ENCODE measurements at places on chromosomes 11 and 22.

DNA sequence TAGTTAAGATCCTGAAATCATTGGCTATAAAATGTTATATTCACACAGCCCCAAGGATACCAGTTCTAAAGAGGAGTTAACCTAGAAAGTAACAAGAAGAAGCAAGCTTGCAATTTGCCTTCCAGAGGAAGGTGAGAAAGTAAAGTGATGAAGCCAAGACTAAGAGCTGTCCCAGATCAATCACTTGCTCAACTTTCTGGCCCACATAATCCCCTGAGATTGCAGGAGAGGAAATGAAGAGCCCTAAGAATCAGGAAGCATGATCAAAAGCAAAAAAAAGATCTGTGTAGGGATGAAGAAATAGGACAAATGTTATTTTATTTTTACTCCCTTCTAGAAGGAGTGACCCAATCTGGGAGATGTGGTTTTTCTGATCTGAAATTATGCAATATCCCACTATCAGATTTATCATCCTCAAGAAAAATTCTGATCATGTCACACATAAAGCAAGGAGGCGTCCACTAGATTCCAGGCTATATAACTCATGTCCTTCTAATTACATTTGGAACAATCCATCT lies 180.3 kb upstream of the GUCY1A2 start:
- DNase-seq: no peak

DNA sequence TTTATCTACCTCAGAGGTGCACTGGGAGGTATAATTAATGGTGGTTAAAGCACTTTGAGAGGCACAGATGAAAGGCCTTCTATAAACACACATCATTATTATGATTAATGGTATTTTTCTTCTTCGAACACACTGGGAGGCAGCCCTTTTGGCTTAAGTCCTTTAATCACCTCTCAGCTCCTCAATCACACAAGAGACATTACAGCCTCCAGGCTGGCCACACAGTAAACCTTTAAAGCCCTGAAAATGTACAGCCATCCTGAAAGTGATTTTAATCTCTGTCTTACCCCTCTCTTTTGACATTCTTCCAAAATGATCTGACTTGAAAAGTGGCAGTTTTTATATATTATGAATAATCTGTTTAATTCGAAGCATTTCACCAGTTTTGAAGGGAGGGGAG lies 54.3 kb upstream of the VSTM5 start:
- no peak for DNase-seq

DNA sequence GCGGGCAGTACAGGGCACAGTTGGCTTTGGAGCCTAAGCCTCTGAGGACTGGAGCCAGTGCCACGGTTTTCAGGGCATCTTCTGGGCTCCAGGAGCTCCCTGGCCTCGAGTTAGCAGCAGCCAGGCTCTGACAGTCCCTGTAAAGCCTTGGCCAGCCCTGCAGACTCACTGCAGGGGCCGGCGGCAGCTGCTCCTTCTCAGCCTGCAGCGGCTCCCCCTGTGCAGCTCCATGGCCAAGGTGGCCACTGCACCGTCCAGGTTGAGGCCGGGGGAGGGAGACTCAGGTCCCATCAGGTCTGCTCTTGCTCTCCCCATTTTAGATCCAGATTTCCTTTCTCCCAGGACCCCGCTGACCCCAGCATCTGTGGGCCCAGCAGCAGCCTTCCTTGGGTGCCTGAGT lies 1461.1 kb downstream of the BRD1 start:
- DNase-seq: peak; percentile 17

- DNase-seq: no peak
Measured at GRCh38 chr11:116123739-116124138, 619.5 kb upstream of the CADM1 start.

- no peak for DNase-seq
Measured at GRCh38 chr11:33067294-33067693, 27.9 kb downstream of the TCP11L1 start.

DNA sequence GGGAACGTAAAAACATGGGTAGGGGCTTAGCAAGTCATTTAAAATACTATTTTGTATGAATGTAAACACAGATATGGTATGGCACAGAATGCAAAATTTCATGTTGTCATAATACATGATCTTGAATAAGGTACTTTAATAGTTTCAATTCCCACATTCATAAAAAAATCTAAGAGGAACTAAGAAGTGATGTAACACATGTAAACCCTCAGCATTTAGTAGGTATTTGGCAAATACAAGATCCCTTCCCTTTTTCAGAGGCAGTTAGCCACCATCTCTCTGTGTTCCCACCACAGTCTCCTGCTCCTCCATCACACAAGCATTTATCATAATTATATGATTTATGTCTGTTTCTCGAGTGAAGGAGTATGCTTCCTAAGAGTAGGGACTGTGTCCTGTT lies 251.8 kb downstream of the TENM4 start:
- DNase-seq: no peak

GRCh38 chr11:85828640-85828978 lies 17.7 kb upstream of the SYTL2 start:
- no peak for DNase-seq

- no peak for DNase-seq
Measured at GRCh38 chr22:42280140-42280539, 9.7 kb upstream of the TCF20 start.

GRCh38 chr11:115578275-115578674 lies 74.1 kb upstream of the CADM1 start:
- no peak for DNase-seq

DNA sequence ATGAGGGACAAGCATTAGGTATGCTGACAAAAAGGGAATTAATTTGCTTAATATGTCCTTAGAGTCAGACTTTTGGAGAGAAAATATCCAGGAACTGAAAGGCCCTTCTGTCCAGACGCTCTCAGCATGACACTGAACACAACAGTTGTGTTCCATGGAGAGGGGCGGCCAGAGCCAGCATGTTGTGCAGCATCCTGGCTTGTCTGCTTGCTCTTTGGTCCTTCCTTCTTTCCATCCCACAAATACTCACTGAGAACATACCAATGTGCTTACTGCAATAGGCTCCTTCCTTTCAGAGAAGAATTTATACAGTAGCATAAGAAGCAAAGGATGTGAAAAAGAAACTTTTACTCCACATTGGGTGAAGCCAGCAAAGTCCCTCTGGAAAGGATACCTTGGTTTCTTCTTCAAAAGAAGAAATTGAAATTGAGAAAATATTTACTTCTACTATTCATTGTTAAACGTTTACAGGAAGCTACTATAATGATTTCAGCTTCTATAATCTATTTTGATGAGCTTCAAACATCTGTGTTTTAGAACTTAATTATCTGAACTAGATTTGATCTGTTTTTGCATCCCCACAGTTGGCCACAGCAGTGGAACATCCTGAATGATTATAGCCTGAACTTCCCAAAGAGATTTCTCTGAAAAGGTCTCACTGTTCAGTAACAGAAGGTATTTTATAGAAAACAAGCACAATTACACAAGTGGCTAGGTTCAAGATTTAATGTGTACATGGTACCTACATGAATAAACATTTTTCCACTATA lies 304.1 kb upstream of the PITPNB start:
- peak; percentile 33 for DNase-seq

- DNase-seq: peak; percentile 88
Measured at GRCh38 chr22:29344137-29344536, 28.6 kb upstream of the RASL10A start.

- DNase-seq: no peak
Measured at GRCh38 chr11:127616158-127616557, 615.6 kb upstream of the KIRREL3 start.

GRCh38 chr11:33829430-33830141 lies 55.3 kb upstream of the FBXO3 start:
- DNase-seq: peak; percentile 67

DNA sequence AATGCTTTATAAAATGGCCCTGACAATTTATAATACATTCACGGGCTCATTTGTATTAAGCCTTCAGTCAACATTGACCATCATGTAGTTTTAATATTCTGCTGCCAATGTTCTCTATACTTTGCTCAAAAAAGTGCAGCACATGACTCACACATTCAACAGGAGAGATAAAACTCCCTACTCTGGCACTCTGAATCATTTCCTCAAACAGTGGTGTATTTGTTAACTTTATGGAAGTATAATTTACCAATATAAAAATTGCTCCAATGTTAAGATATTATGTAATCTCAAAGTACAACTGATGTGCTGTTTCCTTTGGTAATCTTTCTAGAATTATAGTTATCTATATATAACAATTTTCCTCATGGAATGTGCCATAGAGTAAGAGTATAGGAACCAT lies 39.9 kb downstream of the MAML2 start:
- DNase-seq: no peak

- no peak for DNase-seq
Measured at GRCh38 chr22:50363166-50363802, 20.2 kb downstream of the PPP6R2 start.

GRCh38 chr11:128961645-128962044 lies 19.0 kb upstream of the TP53AIP1 start:
- DNase-seq: no peak

DNA sequence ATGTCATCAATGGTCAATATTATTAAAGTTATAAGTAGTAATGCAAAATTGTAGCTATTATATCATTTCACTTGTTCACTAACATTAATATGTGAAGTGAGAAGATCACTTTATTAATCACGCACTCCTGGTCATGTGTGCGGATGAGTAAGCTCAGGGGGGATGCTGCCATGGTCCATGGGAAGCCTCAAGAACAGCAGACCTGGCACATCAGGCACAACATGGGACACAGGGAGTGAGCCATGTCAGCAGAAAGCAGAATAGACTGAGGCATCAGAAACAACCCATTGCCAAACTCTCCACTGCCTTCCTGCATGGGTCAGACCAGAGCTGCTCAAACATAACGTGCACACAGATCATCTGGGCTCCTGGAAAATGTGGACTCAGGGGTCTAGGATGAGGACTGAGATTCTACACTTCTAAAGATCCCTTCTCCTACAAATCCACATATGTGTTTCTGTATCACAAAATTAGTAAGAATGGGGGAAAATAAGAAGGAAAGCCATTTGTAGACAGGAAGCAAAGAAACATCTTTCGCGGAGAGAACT lies 63.8 kb upstream of the VPREB1 start:
- DNase-seq: no peak

GRCh38 chr11:131168839-131169713 lies 201.3 kb upstream of the NTM start:
- DNase-seq: no peak

- DNase-seq: no peak
Measured at GRCh38 chr11:128879817-128880216, 11.3 kb upstream of the KCNJ5 start.

GRCh38 chr22:40504285-40505249 lies 132.0 kb downstream of the MRTFA start:
- DNase-seq: no peak

GRCh38 chr11:73347067-73347466 lies 29.1 kb upstream of the RELT start:
- DNase-seq: no peak

DNA sequence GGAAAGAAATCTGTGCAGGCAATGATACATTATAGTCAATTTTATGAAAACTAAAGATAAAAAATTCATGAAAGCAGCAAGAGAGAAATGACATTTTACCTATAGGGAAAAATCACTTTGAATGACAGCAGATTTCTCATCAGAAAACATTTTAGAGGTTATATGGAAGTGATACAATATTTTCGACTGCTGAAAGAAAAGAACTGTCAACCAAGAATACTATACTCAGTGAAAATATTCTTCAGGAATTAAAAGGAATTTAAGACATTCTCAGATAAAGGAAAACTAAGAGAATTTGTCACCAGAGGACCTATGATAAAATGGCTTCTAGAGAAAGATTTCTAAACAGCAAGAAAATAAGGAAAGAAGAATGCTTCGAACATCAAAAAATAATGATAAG lies 820.8 kb downstream of the DLG2 start:
- DNase-seq: no peak

DNA sequence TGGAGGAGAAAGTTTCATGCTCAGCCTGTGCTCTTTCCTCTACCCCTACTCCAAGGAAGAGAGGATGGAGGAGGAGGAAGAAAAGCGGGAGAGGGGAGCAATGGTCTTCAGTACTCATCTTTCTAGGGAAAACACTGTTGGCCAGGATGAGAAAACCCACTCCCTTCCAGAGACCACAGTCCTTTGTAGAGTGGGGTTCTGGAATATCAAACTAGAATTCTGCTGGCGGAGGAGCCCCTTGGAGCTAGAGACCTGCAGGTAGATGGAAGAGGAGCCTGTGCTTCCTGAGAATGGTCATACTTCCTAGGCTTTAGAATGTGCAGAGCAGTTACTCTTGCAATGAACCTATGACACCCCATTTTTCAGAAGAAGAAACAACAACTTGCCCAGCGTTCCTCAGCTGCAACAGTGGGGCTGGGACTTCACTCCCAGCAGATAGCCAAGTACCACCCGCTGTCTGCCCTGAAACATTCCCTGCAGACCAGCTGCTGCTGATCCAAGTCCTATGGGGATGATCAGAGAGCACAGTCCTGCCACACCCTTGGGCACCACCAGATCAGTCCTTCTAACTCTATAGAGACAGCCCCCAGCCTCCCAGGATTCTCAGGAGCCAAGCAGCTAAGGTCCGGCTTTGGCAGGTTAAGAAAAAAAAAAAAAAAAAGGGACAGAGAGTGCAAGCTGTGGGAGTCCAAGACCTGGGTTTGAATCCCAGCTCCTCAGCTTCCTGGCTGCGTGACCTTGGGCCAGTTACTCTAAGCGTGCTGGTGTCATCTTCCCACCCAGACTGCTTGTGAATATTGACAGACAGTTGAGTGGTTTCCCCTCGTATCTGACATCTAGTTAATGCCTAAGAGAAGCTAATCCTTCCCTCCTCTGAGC lies 664 bp downstream of the PTGDR2 start:
- DNase-seq: no peak

GRCh38 chr11:108498046-108498815 lies at the start of gene POGLUT3:
POGLUT3 (minus strand) TSS chr11:108498384; CDS start chr11:108498366, 18 bp downstream.
- DNase-seq: peak; percentile 61

DNA sequence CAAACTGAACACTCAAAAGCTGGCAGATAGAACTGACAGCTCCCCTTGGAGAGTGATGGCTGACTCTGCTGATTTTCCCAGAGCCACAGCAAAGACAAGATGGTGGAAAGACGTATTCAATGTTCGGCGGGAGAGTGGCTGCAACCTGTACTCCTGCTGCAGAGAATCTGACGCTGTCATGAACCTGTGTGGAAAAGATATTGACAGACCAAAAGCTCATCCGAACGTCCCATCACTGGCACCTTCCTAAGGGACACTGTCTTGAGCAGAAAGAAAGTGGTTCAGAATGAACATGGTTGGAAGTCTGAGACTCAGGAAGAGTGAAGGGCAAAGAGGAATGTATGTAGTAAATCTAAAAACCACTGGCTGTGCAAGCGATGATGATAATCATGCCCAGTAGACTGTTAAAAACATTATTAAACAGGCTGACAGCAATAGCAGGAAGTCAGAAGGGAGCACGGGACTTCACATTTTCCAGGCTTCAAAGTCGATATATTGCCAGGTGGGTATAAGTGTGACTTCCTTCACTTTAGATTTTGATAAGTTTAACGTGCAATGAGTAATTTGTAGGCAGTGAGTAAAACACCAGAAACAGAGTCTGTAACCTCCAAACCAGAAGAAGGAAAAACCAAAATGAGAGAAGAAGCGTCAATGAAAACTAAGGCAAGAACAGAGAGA lies 6.2 kb upstream of the IL17REL start:
- no peak for DNase-seq

GRCh38 chr11:407651-408123 lies 7.1 kb downstream of the SIGIRR start:
- no peak for DNase-seq
